ENCODE measurements at places on chromosomes 6 and 20.

GRCh38 chr6:135231469-135231844, 50.3 kb downstream of the MYB start:
- DNase-seq, result no peak

- no peak for DNase-seq
Observed at GRCh38 chr6:74925683-74926082, 280.2 kb downstream of the COL12A1 start.

DNA sequence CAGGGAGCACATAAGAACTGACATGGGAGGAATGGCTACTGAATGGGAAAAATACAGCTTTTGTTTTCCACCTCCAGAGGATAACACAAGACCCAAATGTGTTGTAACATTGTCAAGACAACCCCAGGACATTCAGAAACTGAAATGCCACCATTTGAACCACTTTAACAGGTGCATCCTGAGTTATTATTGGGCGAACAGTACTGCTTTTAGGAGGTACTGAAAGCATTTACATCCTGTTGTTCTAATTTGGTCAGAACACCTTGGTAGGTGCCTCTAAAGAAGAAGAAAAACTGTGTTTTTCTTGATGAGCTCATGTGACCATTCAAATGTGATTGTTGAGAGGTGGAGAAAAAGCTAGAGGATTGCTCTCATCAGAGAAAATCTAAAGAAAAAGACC, 6.4 kb upstream of the TXNDC5 start:
- DNase-seq, result no peak

DNA sequence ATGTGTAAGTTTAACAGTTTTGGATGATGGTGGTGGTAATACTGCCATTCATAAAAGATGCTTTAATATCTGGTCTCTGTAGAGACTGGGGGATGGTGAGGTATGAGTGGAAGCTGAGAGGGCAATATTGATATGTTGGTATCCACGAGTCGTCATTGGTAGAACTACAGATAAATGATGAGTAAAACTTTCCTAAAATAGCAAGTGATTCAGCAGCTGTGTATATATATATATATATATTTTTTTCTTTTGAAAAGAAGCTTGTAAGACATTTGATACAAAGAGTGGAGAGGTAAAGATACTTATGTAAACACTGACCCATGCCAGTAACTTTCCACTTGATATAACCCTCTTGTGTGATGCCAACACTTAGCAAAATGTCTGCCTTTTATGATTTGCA, 41.7 kb upstream of the CITED2 start:
- no peak for DNase-seq

GRCh38 chr6:136822376-136823127, at the start of gene PEX7:
TSS of gene PEX7 (plus strand) at chr6:136822592. CDS start at chr6:136822666, 74 bp downstream.
- DNase-seq, result peak; percentile 74

DNA sequence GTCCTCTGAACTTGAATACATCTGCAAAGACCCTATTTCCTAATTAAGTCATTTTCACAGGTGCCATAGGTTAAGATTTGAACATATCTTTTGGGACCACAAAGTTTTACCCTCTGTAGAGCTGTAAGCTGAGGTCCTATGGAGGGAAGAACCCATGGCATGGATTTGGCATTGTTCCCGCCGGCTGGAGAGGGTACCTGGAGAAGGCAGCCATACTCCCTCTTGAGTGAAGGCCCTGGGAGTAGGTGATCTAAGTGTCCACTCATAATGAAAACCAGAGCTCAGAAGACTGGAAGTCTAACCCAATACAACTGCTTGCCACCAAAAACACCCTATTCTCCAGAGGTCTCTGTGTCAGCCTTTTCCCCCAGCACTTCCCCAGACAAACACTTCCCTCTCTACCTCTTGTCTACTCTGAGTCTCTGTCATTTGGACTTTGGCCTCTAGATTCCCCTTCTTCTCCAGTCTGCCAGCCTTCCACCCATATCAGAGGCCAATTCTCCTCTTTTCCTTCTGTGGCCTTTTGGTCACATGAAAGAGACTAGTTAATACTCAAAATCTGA, 363.9 kb downstream of the MAFB start:
- no peak for DNase-seq

DNA sequence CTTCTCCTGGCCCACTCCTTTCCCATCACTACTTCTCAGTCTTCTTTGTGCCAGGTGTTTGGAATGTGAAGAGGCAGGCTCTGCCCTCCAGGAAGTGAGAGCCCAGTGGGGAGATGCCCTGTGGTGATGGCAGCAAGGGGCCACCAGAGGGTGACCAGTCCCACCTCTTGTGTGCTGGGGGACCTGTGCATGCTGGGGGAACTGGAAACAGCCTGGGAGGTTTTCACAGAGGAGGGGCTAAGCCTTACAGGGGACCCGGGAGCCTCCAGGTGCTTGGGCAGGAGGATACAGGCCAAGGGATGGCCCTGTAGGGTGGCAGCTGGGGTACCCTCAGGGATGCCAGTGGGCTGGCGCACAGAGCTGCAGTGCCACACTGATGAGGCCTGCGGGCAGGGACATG, 72.3 kb downstream of the RAMACL start:
- DNase-seq, result no peak

GRCh38 chr20:46865824-46866223, 28.8 kb upstream of the EYA2 start:
- DNase-seq, result no peak

- no peak for DNase-seq
Observed at GRCh38 chr6:112938650-112939049, 591.5 kb downstream of the RFPL4B start.

- DNase-seq, result no peak
Observed at GRCh38 chr6:7684843-7685242, 41.1 kb upstream of the BMP6 start.

GRCh38 chr6:13814938-13815575, 700 bp upstream of the MCUR1 start:
- no peak for DNase-seq

DNA sequence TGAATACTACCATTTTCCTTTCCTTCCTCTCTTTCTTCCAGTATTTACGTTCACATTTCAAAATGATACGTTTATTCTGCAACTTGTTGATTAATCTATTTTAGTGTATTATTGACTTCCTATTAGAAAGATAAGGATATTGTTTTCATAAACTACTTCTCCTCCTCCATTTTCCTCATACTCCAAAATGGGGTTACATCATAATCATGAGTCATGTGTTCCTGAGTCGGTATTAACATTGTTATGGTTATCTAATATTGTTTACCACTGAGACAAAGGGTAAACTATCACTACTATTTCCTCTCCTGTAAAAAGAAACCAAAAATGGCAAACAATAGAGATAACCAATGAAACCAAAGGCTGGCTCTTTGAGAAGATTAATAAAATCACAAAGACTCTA, 126.5 kb upstream of the CDYL start:
- DNase-seq, result no peak

DNA sequence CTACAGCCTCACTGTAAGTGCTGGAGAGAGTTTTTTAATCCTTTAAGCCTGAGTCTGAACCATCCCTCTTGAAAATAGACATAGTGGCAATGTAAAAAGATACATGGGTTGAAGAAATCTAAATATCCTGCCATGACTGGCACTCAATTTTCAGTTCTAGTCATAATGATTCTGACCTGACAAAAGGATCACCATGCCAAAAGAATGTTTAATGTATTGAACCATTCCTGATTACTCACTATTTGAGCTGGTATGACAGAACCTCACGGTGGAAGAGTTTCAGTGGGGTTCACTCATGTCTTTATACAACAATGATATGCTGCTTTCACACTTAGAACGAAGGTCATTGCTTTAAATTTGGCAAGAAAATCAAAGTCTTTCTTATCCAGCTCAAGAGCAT, 93.4 kb downstream of the HIVEP2 start:
- DNase-seq, result no peak

- DNase-seq, result no peak
Observed at GRCh38 chr6:116408491-116408890, 37.7 kb downstream of the DSE start.

- DNase-seq, result no peak
Observed at GRCh38 chr6:68638230-68638900, 3.3 kb downstream of the ADGRB3 start.

DNA sequence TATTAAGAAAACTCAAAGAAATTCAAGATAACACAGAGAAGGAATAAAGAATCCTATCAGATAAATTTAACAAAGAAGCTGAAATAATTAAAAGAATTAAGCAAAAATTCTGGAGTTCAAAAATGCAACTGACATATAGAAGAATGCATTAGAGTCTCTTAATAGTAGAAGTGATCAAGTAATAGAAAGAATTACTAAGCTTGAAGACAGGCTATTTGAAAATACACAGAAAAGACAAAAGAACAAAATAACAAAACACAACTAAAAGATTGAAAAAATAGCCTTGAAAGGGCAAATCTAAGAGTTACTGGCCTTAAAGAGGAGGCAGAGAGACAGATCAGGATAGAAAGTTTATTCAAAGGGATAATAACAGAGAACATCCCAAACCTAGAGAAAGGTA, 12.1 kb downstream of the SNX14 start:
- DNase-seq, result no peak

DNA sequence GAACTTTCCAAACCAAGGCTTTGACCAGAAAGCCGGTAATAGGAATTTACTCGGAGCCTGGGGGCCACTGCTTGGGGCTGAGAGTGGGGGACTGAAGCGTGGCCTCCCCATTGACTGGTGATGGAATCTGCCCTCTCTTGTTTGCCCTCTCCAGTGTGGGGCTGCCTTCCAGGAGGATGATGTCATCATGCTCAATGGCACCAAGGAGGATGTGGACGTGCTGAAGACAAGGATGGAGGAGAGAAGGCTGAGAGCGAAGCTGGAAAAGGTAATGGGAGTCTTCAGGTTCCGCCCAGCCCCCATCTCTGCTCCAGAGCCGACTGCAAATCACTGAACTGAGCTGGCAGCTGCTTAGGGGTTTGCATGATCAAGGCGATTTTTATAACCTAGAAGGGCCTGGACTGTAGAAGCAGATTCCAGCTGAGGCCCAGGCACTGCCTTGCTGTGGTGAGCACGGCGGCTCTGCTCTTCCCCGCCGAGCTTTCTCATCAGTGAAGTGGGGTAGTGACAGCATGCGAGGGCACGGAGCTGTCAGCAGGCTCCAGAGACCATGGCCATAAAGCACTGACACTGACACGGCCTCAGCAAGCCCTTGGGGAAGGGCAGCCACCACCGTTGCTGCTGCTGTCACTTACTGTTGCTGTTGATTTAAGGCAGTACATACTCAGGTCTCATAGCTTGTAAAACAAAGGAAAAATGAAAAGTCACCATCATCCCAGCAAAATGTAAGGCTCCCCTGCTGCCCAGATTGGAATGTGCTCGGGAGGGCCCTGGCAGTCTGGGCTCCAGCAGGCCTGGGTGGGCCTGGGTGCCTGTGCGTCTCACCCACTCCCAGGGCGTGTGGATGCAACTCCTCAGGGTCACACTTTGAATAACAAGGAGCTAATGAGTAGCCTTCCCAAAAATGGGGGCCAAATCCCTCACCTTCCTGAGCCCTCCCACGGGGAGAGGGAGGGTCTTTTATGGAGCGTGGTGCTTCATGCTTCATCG, 11.1 kb upstream of the FAM209A start:
- DNase-seq, result no peak

GRCh38 chr6:30541515-30542403, 14.5 kb downstream of the GNL1 start:
- peak; percentile 65 for DNase-seq

- no peak for DNase-seq
Observed at GRCh38 chr6:76584121-76584520, 511.7 kb upstream of the IMPG1 start.

DNA sequence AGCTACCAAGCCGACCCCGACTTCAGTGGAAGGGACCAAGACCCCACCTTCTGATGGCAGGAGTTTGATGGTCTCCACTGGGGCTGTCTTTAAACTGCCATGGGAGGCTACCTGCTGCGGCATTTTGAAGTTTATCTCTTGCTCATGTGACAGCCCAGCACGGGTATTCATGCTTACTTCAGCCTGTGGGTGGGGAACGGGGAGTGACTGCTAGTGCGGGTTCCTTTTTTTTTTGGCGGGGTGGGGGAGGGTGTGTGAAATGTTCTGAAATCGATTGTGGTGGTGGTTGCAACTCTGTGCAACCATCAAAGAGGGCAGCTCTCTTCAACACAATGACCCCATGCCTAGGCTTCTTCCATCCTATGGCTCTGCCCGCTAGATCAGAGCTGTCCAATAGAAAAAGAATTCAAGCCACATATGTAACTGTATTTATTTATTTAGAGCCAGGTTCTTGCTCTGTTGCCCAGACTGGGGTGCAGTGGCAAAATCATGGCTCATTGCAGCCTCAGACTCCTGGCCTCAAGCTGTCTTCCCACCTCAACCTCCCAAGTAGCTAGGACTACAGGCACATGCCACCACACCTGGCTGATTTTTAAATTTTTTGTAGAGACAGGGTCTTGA, 53.7 kb downstream of the PPP1R16B start:
- DNase-seq, result no peak

DNA sequence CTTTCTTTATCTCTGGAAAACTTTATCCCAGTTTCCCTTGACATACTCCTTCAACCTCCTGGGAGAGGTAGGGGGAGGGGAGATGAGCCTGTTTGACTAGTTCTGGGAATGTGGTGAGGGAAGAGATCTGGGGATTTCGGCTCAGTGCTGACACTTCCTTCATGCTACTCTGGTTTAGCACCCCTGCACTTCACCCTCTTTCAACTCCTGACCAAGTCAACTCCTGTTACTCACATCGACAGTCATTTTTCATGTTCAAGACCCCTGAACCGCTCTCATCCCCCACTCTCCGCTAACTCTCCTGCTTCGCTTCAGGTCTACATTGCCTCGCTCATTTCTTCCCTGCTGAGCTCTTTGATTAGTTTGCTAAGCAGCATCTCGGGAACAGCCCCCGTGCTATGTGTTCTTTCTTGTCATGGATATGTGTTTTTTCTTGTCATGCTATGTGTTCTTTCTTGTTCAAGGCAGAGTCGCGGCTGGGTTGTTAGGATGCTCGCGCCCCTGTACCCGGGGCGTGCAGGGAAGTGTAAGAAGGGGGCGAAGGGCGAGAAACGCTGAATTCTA, 16.6 kb upstream of the TRIM27 start:
- DNase-seq, result peak; percentile 31

GRCh38 chr6:149229096-149229495, 88.4 kb upstream of the TAB2 start:
- DNase-seq, result no peak
